Stimulated activated CD8-positive, alpha-beta memory T cell treated with anti-CD3 and anti-CD28 coated beads, Interleukin-4, amount 100 ng/mL, for 4 hours (primary cell): ENCODE measurements at places on chromosomes 4 and X.

DNA sequence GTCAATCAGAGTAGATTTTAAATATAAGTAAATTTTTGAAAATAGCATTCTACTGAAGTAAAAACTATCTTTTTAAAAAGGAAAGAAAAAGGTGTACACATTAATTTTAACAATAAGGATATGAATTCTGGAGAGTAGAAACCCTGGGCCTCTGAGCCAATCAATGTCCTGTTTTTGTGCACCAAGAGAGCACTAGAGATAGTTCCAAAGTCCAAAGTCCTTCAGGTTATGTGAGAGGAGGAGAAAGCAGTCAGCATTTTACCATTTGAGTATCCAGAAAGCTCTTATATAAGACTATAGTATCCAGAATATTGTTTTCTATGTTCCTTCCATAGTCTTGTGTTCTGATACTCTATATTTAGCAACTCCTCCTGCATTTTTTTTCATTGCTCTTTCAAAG is 3.3 kb upstream of the TCEAL8 start:
- DNase-seq = no peak

DNA sequence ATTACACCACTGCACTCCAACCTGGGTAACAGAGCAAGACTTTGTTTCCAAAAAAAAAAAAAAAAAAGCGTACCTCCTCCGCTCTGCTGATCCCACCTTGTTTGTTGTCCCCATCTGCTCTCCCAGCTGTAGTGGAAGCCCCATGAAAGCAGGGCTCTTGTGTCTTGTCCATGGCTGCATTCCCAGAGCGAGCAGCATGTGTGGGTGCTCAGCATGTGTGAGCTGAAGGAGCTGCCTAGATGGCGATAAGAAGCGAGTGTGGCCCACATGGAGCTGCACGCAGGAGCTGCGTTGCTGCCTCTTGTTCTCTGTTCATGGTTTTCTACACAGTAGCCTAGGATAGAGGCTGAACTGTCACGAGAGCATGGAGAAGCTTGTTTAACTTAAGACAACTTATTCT is 12.4 kb downstream of the NSD2 start:
- no peak for DNase-seq

DNA sequence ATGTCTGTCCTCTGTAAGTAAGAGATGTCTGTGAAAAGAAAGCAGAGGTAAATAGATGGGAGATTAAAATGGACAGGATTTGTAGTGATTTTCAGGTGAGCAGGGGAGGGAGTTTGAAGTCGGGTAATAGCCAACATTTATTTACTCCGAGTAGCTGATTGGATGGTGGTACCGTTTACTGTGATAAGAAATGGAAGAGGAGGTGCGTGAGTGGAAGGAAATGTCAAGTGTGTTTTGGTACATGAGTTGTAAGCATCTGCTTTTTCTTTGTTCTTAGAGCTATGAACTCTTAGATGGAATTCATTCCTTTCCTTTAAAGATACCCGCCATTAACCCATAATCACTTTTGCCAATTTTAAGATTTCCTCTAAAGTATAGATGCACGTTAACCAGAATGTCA is 45.5 kb downstream of the SGMS2 start:
- no peak for DNase-seq

DNA sequence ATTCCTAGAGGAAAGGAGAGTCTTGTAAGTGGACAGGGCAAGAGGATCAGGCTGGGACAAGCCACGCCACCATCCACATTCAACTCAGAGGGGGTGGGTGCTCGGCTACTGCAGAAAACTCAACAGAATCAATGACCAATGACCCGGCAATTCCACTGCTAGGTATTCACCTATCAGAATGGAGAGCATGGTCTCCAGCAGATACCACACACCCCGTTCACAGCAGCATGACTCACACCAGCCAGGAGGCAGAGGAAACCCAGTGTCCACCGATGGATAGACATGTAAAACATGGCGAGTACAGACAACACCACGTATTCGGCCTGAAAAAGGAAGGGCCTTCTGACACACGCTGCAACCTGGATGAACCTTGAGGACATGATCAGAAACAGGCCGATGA is 175.9 kb downstream of the AFAP1 start:
- DNase-seq = no peak

- DNase-seq = no peak
These were observed 48.8 kb downstream of the IGFBP7 start for GRCh38 chr4:57061395-57061794.

DNA sequence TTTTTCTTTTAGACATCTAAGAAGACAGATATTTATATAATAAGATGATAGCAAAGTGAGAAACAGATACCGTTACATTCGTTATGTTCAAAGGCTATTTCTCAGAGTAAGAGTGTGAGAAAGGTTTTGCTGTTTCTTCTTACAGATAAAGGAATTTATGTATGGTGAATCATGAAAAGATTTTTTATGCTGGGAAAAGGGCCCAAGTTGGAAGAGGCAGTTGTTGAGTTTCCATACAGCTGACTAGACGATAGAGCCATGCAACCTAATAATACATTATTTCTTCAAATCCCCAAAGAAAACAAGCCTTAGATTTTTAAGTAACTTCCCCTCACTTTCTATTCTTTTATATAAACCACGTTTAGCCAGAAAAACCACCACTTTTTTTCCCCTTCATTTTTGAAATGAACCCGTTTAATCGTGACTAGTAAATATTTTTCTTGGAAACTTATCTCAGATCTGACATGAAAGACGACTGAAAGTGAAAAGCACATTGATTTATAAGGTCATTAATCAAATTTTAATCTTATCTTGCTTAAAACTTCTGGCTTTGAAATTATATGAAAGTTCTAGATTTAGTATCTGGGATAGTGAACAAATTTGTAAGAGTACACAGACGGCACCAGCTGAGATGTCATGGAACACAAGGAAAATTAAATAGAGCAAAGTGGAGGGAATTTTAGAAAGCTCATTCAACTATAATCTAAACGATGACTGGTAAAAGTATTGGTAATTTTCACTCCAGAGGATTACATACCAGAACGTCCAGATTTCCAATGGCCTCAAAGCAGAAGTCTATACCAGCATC is 10.9 kb downstream of the ADH6 start:
- DNase-seq = no peak

- DNase-seq = no peak
These were observed 92.8 kb downstream of the FAAH2 start for GRCh38 chrX:57379296-57379695.

GRCh38 chr4:182880387-182881356 is 36.5 kb downstream of the DCTD start:
- DNase-seq = no peak

DNA sequence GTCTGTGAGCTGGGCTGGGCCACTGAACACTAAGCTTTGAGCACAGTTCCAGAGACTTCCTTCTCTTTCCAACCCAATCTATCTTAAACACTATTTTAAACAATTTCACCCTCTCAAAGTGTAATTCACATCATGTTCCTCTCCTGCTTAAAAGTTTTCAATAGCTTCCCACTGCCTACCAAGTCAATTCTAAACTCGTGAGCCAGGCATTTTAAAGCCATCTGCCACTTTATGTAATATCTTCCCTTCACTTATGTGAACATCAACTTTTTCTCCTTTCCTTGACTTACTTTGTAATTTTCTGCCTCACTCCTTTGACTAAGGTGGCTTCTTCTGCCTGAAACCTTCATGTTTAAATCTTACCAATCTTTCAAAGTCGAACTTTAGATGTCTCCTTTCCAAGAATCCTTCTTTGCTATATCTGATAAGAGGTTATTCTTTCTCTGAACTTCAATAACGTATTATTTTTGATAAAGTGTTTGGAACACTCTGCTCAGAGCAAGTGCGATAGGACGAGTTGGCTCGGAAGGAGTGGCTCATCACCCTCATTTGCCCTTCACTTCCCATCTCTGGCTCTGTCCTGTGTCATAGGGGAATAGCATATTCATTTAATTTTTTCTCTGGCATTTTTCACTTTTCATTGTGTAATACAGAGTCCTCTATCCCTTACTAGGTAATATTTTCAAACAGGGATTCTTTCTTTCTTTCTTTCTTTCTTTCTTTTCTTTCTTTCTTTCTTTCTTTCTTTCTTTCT is 13.0 kb upstream of the SPARCL1 start:
- no peak for DNase-seq

GRCh38 chr4:145731028-145731427 is 51.1 kb downstream of the C4orf51 start:
- DNase-seq = no peak

DNA sequence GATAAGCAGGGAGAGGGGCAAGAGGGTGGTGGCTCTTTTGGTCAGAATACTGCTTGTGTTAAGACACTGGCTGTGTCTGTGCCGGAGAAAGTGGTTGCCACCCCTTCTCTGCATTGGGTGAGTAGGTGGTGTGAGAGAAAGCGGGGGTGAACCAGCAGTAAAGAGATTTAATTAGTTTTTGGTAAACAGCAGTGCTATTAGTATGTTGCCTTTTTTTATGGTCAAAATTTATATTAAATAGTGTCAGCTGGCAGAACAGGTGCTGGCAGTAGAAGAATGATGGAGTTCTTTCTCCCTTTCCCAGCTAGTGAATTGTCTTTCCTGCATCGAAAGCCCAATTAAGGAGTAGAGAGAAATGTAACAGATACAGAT is 181.6 kb downstream of the LARP7 start:
- DNase-seq = no peak

GRCh38 chr4:79182209-79182608 is 143.7 kb downstream of the NAA11 start:
- DNase-seq = no peak

DNA sequence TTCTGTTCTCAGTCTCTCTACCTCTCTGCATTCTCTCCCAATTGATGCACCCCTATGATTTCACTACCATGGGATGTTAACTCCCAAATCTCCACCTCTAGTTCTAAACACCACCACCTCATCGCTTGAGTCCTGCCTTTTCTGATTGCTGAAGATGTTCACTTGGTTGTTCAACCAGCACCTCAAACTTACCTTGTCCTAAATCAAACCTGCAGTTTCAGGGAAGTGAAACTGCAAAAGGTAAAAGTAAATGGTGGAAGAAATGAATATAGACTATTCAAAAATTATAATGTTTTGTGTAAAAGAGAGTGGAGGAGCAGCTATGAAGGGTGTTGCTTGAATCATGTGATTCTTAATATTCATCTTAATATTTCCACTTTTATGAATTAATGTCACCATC is 91.0 kb downstream of the PDE5A start:
- DNase-seq = no peak

DNA sequence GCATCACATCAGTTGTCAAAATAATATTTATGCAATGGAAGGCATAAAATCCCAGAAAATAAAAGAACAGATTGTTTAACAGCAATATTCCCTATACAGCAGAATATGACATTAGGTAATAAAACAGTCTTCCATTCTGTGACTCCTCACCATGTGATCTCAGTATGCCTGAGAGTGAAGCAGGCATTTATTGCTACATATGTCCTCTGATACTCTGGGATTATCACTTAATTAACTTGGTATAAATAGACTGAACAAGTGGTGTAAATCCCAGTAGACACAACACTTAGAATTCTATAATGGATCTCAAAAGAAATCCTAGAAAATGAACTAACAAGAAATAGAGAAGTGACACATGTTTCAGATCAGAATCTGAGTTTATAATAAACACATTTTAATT is 841.3 kb downstream of the PDHA2 start:
- DNase-seq = no peak

DNA sequence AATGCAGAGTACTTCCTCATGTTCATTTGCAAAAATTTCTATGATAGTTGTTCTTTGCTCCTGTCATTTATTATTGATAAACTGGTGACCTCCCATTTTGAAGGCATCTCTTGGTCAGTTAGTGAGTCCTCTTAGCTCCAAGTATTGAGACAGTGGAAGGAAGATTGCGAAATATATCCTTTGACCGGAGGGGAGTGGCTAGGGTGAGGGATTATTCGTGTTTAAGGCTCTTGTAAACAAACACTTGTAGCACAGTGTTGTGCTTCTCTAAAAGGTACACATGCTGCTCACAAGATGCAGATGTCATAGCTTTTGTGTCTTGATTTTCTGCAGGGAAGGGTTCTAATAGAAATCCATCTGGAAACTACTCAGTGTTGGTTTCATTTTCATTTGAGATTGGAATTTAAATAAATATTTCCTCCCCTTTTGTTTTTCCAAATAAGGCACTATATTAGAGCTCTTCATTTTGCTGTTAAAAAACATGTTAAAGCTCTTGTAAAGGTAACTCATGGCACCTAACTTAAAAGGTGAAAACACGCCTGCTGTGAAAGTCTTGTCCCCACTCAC is 21.8 kb downstream of the TXLNG start:
- DNase-seq = no peak

DNA sequence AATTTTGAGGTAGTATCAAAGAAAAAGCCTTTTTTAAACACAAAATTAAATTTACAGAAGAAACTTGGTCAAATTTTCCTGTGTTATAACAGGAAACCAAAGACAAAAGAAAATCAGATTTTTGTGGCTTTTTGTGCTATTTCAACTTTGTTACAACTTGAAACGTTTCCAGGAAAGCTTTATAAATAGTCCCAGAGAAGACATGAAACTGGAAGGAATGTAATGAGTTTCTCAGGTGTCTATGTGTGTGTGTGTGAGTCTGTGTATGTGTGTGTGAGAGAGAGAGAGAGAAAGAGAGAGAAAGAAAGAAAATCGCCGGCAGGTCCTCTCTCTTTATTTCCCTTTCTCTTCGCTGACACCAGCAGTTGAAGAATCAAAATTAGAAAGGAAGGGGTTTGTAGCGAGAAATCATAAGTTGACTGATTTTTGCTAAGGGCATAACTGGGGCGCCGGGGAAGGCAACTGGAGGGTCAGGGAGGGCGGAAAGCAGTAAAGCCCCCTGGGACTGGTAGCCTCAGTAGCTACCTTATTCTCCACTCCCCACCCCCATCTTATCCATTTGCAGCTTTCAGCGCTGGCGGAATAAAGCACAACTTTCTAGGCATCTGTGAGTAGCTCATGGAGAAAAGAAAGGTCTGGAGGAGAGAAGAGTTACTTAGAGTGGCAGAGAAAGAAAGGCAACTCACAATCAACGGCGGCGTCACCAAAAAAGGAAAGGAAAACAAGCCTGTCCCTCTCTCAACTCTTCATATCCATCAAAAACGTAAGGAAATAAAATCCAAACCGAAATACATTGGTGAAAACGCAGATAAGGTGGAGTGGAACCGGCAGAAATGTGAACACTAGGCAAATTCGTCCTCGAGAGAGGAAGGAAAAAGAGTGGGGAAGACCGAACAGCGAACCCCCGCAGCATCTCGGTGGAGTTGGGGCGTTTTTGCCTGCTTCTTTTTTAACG is 1.3 kb downstream of the TMEM47 start:
- no peak for DNase-seq

DNA sequence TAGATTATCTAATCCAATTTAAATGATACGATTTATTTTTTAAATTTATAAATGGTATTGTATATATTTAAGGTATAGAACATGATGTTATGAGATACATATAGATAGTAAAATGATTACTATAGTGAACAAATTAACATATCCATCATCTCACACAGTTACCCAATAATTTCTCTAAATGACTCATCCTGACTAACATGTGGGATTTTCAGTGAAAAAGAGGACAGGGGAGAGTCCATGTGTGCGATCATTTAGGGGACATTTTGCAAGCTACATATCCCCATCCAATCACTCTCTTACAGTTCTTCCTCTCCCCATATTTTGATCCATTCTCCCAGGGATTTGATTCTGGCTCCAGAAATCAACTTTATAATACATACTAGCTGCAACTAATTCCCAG is 88.2 kb downstream of the ABCB7 start:
- no peak for DNase-seq
